ENCODE measurements at places on chromosomes 11 and 22.

- DNase-seq: no peak
Measured at GRCh38 chr11:88402784-88403183, 65.2 kb upstream of the CTSC start.

DNA sequence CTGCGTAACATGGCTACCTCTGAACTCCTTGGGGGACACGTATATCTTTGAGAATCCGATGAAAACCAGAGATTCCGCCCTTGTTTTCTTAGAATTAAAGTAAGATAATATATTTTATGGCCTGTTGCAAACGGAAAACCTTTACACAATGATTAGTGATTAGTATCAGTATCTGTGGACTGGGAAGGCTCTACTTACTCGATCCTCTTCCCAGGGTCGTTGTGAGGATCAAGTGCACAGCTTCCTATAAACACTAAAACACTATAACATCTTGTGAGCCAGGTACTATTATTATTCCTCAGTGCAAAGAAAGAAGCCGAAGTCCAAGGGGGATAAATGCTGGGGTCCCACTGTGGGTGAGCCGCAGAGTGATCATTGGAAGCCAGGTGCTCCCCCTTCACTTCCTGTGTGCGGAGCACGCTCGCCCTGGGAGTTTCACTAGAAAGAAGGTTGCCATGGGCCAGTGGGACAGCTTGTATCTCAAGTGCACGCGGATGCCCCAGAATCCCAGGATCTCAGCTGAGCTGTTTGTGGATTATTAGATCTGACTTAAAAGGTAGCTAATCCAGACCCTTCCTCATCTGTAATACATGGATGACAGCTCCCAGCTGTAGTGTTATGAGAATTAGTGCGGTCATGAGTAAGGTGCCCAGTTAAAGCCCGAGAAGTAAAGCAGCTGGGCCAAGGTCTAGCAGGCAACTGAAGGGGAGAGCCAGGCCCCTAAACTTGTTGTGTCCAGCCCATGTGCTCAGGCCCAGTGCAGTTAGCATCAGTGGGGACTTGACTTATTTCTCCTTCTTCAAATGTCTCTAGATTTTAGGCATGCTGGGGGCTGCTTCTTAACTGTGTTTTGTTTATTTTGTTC lies 839 bp downstream of the CBY1 start:
- peak; percentile 31 for DNase-seq

GRCh38 chr11:44634401-44635281 lies 69.2 kb downstream of the CD82 start:
- DNase-seq: no peak

GRCh38 chr11:116866804-116867455 lies 29.5 kb upstream of the APOA1 start:
- DNase-seq: no peak

DNA sequence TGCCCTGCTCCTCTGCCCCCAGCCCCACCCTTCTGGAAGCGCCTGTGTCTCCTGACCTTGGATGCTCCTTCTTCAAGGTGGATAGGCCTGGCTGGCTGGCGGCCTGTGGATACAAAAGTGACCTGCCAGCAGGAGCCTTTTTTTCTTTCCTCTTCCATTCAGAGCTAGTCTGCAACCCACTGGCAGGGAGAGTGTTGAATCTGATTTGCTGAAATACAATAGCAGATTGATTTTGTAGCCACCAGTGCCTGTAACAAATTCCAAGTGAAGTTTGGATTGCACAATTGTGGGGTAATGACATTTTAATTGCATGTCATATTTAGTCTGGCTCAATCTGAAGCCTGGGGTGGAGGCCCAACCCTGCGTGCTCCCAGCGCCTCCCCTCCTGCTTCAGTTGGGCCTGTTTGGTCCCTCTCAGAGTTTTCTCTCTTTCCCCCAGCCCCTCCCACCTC lies 97.2 kb downstream of the GRIK4 start:
- no peak for DNase-seq
